ENCODE measurements at places on chromosomes 3 and 15.

GRCh38 chr3:124895756-124896155 is 8.6 kb upstream of the ITGB5 start:
- DNase-seq: no peak

DNA sequence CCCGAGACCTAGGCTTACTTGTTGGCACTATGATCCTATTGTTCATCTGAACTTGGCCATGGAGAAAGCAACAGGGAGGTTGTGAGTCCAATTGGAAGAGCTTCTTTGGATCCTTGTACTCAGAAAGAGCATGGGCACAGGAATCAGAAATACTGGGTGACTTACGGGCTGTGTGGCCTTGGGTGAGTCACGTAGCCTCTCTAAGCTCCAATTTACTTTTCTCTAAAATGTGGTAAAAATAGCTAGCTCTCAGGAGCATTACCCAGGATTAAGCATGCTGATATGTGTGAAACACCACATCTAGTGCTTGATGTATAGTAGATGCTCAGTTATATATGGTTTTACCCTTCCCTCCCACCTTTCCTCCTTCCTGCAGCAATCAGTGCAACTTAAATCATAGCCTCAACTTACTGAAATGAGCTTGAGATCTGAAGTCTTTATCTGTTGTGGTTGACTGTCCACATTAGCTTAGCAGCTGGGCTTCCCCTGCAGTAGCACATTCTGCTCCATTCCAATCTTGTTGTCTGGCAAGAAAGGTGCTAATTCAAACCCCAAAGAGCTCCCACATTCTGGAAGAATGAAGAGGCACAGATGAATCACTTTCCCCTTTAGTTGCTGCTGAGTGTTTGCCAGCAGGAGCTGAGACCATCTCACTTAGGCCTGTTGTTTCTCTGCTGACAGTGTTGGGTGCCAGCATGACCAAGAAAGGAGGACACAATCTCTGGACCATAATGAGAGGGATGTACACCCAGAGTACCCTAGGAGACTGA is 299.1 kb upstream of the TRIM42 start:
- no peak for DNase-seq

DNA sequence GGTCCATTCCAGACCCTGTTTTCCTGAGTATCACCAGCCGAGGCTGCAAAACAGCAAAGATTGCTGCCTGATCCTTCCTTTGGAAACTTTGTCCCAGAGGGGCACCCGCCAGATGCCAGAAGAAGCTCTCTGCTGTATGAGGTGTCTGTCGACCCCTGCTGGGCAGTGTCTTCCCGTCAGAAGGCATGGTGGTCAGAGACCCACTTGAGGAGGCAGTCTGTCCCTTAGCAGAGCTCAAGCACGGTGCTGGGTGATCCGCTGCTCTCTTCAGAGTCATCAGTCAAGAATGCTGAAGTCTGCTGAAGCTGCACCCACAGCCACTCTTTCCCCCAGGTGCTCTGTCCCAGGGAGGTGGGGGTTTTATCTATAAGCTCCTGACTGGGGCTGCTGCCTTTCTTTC is 1121.2 kb downstream of the NSUN3 start:
- no peak for DNase-seq

- DNase-seq: no peak
Observed at GRCh38 chr3:59426821-59427565, 377.2 kb upstream of the CFAP20DC start.

Data from NCI-H1048 (cell line).